ENCODE measurements at places on chromosomes 16 and 17.

DNA sequence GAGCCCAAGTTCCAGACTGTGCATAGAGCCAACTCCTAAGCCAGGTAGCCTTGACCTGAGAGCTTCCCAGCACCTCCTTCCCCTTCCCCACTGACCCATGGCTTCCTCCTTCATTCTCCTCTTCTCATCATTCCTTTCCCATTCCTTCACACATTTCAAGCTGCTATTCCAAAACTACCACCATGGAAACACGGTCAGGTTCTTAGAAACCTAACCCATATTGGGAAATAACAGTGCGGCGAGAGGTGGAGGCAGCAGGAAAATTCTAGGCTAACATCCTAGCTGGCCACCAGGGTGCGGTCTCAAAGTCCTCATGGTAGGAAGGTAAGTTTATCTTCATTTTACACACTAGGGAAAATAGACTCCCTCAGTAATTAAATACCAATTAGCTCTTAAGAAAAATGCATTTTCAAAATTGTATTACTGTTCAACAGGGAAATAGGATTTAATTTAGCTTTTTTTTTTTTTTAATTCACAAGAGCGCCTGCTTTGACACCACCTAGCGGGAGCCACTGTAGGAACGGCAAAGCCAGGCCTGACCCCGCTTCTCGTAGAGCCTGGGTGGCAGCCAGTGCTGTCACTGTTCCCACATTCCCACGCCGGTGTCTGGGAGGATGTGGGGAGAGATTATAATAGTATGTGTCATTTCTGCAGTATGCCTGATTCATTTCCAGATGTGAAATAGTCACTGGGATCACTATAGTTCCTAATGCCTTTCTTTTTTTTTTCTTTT, 14.0 kb upstream of the SPHK1 start:
- DNase-seq = no peak

DNA sequence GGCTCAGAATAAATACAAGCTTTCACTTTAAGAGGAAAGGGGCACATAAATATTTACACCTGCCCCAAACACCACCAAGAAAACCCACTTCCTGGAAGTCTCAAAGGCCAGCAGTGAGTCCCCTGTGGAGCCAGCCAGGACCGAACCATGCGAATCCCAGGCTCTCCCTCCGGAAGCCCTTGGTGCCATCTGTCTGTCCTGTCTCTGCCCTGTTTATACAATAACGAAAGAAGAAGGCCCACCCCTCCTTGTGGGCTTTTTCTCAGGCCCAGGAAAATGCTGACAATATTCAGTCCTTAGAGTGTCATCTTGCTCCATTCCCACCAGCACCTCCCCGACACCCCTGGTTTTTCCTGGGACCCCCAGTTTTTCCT, 3.6 kb upstream of the SLC6A4 start:
- no peak for DNase-seq

- DNase-seq = no peak
Measured at GRCh38 chr17:80910043-80910442, 81.6 kb upstream of the CHMP6 start.

DNA sequence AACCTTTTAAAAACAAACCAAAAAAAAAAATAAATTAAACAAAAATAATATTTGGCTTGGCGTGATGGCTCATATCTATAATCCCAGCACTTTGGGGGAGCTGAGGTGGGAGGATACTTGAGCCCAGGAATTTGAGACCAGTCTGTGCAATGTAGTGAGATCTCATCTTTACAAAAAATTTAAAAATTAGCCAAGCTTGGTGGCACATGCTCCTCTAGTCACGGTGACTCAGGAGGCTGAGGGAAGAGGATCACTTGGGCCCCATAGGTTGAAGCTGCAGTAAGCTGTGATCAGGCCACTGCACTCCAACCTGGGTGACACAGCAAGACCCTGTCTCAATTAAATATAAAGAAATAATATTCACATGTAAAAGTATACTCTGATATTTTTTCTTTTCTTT, 12.2 kb downstream of the GNGT2 start:
- no peak for DNase-seq

DNA sequence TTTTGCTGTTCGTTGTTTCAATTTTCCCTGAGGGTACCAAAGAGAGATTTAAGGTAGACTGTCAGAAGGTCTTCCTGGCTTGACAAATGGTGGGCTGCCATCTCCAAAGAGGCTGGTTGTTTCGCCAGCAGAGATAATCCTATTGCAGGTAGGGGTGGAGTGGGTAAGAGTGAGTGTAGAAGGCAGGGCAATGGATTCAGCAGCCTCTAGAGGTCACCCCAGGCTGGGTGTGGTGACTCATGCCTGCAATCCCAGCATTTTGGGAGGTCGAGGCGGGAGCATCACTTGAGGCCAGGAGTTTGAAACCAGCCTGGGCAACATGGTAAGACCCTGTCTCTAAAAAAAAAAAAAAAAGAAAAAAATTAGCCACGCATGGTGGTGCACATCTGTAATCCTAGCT, 34.6 kb downstream of the DCAKD start:
- DNase-seq = no peak

DNA sequence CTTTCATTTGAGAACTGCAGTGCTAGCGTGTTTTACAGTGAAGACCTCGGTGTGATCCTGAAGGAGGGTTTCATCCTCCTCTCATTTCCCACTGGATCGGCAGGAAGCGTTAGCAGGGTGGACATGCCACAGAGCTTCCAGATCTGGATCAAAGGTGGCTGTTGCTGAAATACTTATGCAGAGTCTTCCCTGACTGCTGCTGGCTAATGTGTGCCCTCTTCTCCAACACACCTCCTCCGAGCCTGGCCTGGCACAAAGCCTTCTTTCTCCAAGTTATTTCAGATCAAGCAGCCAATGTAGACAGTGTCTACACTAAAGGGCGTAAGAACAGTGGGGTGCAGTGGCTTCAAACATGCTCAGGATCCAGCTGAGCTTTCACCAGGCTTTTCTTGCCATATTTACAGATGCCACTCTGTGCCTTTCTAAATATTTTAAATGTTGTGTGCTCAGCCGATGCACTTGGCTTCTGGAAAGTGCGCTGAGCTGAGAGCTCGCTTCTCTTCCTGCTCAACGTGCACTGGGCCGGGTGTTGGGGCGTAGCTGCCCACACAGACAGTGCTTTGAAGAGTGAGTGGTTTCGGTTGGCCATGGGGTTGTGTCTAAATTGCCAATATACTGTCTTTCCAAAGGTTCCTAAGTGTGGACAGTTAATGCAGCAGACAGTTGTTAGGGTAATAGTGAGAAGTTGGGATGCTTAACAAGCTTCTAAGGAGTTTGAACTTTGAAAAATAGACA, 2.1 kb downstream of the ZNF750 start:
- DNase-seq = no peak

GRCh38 chr17:81553616-81554181, 1.5 kb upstream of the FAAP100 start:
- peak; percentile 95 for DNase-seq

GRCh38 chr17:2749058-2749783, at the start of gene CCDC92B:
CCDC92B (minus strand) TSS chr17:2749652; CDS start chr17:2735145, 14,507 bp downstream.
- DNase-seq = no peak

DNA sequence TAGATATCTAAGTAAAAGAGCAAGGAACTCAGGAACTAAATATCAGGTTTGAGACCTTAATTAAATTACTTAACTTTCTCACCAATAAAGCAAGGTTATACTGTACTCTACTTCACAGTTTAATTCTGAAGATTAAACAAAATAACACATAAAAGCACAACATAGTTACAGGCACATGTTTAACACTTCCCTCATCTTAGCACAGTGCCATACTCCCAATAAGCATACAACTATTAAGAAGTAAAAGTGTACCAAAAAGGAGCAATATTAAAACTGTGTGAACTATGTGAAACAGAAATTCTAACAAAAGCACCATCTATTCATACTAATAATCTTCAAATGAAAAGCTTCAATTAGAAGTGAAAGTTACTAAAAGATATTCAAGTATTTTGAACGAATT, 2.2 kb downstream of the APPBP2 start:
- no peak for DNase-seq

DNA sequence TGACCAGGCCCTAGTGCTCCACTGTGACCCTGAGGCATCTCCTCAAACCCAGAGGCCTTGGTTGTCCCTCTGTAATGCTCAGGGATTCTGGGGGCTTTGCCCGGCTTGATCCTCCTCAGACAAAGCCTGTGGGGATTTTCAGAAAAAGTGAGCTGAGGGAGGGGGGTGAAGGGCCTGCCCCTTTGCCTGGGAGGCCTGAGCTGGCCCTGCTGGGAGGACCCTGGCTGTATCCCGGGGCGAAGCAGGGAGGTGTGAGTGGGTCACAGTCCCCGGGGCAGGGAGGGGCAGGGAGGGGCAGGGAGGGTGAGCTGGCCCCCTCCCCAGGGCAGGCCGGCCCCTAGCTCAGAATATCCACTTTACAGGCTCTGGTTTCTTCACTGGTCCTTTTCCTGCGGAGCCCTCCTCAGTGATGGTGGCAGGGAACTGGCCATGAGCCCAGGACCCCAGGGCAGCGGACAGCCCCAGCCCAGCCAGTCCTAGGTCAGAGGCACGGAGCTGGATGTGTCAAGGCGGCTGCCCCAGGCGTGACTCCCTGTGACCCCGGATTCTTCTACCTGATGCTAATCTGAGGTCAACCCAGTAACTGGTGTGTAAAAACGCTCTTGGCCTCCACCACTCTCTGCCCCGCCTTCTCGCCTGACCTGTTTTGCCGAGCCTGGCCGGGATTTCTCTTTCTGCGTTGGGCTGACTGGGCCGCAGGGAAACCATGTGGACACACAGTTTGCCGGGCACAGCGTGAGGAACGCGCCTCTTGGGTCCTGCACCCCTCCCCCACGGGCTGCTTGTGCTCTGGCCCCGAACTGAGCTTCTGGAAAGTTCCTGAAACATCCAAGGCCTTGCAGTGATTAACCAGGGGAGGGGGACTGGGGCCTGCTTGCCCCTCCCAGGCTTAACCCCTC, 5.8 kb upstream of the FASN start:
- peak; percentile 53 for DNase-seq

DNA sequence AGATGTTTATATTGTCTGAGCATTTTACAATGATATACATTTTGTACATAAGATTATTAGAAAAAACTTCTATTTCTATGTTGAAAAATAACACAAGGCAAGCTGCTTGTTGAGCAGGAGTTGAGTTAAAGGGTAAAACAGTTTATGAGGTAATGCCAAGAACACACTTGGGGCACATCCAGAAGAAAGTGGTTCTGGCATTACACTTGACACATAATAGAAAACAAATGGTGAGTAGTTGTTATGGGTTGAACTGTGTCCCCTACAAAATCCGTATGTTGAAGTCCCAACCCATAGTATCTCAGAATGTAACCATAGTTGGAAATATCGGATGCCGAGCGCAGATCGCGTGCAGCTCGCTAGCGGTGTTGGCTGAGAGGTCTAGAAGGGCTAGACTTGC, 354.3 kb upstream of the GOT2 start:
- no peak for DNase-seq

- no peak for DNase-seq
Measured at GRCh38 chr16:70789595-70790447, 11.1 kb downstream of the VAC14 start.

DNA sequence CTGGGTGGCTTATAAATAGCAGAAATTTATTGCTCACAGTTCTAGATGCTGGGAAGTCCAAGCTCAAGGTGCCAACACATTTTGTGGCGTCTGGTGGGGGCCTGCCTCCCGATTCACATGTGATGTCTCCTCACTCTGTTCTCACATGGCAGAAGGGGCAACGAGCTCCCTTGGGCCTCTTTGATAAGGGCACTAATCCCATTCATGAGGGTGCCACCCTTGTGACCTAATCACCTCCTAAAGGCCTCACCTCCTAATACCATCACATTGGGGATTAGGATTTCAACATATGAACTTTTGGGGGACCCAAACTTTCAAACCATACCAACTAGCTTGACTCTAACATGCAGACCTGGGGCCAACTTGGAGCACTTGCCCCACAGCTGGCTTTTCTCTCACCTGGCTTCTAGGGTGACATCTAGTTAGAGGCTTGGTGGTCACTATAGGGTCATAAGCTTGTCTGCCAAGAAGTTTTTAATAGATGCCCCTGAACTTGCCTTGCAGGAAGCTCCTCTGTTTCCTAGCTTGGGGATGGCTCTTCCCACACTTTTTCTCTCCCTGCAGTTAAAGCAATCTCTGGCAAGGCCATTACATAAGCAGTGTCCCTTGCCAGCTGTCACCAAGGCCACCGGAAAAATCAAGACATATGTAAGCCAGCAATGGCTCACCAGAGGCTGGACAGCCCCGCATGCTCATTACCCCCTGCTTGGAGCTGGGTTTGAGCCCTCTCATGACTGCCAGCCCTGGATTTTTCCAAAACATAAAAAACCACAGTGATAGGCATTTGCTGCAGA, 8.4 kb upstream of the MED9 start:
- no peak for DNase-seq

DNA sequence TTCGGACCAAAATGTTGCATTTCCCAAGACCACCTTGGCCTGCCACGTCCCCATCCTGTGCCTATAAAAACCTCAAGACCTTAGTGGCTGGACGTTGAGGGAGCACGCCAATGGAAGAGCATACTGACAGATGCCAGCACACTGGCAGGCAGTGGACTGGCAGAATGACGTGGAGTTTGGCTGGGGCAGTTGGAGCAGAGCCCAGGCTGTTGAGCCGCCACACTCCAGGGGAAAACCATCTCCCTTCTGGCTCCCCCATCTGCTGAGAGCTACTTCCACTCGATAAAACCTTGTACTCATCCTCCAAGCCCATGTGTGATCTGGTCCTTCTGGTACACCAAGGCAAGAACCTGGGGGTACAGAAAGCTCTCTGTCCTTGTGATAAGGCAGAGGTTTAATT, 494.1 kb downstream of the CDH11 start:
- no peak for DNase-seq

DNA sequence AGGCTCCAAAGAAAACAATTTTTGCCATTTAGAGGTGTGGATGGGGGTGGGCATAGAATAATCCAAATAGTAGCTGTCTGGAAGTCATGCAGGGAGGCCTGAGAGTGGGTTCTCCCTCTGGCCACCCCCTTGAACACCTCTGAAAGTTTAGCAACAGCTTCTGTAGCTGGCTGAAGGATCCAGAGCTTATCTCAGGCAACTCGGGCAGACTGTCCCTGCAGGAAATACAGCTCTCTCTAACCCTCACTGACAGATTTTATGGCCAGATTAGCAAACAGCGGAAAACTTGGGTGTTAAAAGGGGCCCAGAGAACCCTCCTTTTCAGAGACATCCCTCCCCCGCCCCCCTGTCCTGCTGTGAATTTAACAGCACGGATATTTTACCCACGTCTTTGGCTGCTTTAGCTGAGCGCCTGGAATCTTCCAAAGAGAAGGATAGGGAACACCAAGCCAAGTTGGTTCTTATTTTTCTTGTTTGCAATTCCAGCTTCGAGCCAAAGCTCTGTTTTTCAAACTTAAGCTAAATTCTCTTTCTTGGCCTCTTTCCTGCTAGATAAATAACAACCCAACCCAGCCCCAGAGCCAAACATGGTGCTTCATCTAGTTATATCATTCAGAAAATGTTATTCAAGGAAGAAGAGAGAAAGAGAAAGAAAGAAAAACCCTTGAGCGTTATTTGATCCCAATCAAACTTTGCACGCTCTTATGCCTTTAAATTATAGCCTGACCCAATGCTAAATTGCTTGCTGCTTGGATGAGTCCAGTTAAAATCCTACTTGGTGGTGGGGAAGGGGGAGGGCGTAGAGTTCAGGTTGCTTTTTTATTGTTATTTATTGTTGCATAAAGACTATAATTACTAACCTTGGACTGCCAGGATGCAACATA, 2.3 kb upstream of the HOXB2 start:
- no peak for DNase-seq
